Occipital lobe (tissue), 3 donors: ENCODE measurements at places on chromosomes 7 and 10.

- no peak for DNase-seq
These were observed 990.3 kb upstream of the ZNF722 start for GRCh38 chr7:63008366-63008765.

DNA sequence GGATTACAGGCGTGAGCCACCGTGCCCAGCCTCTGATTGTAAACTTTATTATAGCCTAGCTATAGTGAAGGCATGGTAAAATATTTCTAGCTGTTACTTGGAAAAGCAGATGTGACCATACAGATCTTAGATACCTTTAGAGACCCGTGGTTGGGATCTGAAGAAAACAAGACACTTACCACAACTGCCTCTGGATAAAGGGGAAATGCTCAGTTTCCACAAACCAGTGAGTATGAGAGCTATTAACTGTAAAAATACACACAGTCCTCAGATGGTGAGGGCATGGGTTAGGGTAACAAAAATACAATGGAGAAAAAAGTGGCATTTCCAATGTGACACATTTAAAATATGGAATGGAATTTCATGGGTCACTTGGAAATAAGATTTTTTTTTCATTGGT is 63.0 kb downstream of the ZNF438 start:
- no peak for DNase-seq

- DNase-seq, result no peak
These were observed 61.5 kb upstream of the ELMO1 start for GRCh38 chr7:37510043-37510634.

- no peak for DNase-seq
These were observed 31.2 kb downstream of the DMBT1 start for GRCh38 chr10:122591736-122592135.

DNA sequence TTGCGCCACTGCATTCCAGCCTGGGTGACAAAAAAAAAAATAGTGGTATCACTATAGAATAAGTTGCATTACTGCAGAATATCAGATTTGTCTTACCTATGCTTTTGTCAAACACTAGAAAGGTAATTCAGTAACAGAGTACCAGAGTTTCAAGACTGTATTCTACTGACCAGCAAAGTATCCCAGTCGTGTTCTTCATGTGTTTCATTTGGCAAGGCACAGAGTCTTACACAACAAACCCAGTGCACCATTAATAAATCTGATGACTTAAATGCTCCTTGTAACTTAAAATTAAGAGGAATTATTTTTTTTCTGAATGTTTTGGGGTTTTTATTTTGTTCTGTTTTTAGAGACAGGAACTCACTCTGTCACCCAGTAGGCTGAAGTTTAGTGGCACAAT is 34.4 kb upstream of the PBLD start:
- DNase-seq, result no peak

DNA sequence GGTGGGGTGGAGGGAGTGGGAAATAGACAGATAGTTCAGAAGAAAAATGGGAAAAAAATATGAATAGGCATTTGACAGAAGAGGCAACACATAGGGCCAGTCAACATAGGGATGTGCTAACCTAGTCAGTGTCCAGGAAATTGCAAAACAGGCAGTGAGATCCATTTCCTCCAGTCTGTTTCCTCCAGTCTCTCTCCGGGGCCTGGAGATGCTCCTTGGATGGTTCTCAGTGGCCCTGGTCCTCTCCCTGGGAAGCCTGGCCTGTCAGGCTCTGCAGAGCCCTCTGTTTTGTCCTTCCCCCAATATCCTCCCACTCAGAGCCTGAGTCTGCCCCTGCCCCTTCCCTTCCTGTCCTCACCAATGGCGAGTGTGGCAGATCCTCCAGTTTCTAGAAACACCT is 52.6 kb downstream of the SYPL1 start:
- DNase-seq, result no peak

GRCh38 chr7:36190447-36191291 is 37.6 kb downstream of the EEPD1 start:
- DNase-seq, result no peak

DNA sequence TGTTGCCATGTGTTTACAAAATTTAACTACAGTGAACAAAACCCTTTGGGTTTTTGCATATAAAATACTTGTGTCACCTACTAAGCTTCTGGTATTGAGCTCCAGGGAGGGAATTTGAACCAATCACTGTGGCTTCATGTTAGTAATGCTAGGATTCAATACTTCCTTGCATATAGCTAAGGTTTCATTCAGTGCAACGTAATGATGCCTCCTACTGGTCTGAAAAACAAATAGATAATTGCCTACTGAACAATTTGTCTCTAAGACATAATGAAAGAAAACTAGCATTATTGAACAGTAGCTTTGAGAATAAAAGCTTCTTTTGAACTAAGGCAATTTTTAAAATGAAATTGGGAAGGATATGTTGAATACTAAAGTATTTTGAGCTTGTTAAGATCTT is 244.4 kb downstream of the ZWINT start:
- DNase-seq, result no peak

DNA sequence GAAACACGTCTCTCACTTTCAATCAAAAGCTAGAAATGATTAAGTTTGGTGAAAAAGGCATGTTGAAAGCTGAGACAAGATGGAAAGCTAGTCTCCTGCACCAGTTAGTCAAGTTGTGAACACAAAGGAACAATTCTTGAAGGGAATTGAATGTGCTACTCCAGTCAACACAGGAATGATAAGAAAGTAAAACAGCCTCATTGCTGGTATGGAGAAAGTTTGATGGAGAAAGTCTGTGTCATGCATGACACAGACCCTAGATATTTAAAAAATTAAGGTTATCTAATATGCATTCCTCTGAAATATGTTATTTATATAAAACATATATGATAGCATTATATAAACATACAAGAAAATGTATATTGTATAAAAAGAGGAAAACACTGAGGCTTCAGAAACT is 699.4 kb upstream of the FZD8 start:
- DNase-seq, result no peak

DNA sequence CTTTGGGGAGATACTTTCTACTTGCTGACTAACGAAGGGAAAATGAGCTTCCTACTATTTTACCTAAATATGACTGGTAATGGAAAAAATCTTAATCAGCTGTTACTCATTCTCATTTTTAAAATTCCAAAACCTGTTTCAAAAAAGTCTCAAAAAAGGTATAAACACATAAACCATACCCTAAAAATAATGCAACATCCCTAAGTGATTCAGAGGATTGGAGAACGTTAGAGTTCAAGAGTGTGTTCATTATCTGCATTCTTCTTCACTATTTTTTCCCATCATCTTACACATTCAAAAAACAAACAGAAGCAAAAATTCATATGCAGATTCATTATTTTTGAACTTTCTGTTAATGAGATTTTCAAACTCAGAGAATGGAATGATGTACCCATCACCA is 150.4 kb upstream of the GNAI1 start:
- DNase-seq, result no peak

GRCh38 chr7:19275000-19275399 is 129.8 kb upstream of the FERD3L start:
- no peak for DNase-seq

DNA sequence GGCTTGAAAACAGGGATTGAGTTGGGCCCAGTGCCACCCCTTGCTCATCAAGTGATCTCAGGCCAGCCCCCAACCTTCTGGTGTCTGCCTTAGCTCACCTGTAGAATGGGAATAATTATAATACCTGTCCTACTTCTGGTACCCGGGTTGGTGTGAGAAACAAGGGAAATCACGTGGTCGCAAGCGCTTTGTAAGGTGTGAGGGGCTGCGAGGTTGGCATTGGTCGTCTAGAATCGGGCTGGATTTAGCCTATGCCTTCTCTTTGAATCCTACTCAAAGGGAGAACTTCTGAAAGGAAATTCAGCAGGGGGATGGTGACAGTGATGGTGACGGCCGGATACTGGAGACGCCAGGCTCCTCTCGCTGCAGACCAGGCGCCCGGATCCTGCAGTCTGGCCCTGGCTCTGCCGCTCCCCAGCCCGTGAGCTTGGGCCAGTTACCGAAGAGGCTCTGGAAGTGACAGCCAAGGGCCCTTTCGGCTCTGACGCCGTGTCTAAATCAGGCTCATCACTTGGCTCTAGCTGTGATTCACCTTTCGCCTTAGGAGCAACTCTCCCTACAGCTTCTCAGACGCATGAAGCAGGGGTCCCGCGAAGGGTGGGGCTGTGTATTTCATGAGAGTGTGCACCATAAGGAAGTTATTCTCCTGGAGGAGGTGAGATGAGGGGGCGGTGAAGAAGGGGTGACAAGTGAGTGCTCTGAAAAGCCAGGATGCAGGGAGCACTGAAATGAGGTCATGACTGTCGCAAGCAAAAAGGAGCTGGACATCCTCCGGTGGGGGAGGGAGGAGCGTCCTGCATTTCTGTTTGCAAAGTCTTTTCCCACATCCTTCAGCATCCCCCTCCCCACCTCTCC is 4.0 kb upstream of the CREB5 start:
- DNase-seq, result peak; percentile 12

GRCh38 chr10:76051007-76051936 is 619.8 kb downstream of the LRMDA start:
- DNase-seq, result no peak

- no peak for DNase-seq
These were observed 107.4 kb downstream of the DNAJB6 start for GRCh38 chr7:157444011-157444842.

DNA sequence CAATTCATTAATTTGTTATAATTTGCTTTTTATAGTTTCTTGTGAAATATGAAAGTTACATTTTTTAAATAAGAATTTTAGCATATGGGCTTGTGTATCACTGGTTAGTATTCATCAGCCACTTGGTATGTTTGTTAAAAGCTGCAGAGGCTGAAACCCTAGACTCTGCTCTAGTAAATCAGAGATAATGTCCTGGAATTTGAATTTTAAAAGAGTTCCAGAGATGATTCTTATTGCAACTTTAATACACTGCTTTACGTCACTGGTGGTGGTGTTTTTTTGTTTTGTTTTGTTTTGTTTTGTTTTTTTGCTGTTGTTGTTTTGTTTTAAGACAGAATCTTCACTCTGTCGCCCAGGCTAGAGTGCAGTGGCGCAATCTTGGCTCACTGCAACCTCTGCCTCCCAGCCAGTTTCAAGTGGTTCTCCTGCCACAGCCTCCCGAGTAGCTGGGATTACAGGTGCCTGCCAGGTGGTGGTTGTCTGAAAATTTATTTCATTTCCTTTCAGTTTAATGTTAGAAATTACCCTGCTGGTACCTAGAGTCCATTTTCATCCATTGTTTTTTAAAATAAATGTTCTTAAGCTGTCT is 43.8 kb downstream of the PTPN12 start:
- no peak for DNase-seq
